ENCODE measurements at places on chromosomes 3 and 15.
A peak's percentile ranks its signal among the peaks of the same experiment; 100 is the strongest.

DNA sequence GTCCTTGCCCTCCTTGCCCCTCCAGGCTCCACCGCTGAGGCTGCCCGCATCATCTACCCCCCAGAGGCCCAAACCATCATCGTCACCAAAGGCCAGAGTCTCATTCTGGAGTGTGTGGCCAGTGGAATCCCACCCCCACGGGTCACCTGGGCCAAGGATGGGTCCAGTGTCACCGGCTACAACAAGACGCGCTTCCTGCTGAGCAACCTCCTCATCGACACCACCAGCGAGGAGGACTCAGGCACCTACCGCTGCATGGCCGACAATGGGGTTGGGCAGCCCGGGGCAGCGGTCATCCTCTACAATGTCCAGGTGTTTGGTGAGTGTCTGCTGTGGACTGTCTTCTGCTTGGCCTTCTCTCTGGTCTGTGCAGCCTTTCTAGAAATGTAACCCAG is 61.0 kb downstream of the BOC start:
- no peak for DNase-seq

DNA sequence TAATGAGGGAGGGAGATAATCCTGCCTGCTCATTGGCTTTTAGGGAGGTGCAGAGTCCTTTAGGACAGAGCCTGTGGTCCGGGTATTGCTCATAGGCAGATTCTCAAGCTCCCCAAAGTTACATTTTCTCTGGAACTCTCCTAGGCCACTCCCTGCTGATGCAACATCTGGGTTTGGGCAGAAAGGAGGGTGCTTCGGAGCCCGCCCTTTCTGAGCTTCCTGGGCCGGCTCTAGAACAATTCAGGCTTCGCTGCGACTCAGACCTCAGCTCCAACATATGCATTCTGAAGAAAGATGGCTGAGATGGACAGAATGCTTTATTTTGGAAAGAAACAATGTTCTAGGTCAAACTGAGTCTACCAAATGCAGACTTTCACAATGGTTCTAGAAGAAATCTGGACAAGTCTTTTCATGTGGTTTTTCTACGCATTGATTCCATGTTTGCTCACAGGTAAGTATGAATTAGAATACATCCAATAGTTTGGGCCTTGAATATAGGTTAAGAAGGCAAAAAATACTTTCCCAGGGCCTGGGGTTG is at the start of gene IL20RB:
IL20RB (plus strand) TSS at position 233 of the 538 bp plus-strand sequence; CDS start at position 364, 131 bp downstream.
- no peak for DNase-seq

DNA sequence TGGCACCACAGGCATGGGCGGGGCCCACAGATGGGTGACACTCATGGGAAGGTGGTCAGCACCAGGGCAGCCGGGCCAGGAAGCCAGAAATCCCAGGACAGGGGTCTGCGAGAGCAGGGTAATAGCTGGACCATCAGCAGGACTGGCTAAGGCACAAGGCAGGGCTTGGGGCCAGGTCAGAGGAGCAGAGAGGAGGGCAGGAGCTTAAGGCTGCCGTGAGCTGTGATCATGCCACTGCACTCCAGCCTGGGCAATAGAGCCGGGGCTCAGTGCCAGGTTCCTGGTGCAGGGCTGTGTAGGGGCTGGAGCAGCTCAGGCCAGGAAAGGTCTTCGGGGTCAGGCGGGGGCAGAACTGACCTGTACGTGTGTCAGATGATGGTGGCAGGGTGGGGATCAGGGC is 64.2 kb upstream of the LINGO1 start:
- no peak for DNase-seq

DNA sequence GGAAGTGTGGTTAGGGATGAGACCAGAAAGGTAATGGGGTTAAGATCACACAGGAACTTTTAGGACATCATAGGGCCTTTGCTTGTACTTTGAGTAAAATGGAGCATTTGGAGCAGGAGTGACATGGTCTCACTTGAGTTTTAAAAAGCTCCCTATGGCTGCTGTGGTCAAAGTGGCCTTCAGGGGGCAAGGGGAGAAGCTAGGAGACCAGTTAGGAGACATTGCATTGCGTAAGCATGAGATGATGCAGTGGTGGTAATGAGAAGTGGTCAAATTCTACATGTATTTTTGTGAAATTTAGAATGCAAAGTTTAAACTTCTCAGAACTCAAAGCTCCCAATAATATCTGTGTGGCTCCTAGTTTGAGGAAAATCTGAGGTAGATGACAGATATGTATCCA is 27.9 kb downstream of the MED12L start:
- DNase-seq: no peak

- no peak for DNase-seq
These were observed 44.3 kb downstream of the ADGRG7 start for GRCh38 chr3:100653604-100654294.

- no peak for DNase-seq
These were observed 225.6 kb downstream of the PDZRN3 start for GRCh38 chr3:73399106-73399505.

- DNase-seq: no peak
These were observed 109.2 kb upstream of the STT3B start for GRCh38 chr3:31423482-31423881.

- DNase-seq: no peak
These were observed 9.0 kb downstream of the PODXL2 start for GRCh38 chr3:127637971-127638370.

DNA sequence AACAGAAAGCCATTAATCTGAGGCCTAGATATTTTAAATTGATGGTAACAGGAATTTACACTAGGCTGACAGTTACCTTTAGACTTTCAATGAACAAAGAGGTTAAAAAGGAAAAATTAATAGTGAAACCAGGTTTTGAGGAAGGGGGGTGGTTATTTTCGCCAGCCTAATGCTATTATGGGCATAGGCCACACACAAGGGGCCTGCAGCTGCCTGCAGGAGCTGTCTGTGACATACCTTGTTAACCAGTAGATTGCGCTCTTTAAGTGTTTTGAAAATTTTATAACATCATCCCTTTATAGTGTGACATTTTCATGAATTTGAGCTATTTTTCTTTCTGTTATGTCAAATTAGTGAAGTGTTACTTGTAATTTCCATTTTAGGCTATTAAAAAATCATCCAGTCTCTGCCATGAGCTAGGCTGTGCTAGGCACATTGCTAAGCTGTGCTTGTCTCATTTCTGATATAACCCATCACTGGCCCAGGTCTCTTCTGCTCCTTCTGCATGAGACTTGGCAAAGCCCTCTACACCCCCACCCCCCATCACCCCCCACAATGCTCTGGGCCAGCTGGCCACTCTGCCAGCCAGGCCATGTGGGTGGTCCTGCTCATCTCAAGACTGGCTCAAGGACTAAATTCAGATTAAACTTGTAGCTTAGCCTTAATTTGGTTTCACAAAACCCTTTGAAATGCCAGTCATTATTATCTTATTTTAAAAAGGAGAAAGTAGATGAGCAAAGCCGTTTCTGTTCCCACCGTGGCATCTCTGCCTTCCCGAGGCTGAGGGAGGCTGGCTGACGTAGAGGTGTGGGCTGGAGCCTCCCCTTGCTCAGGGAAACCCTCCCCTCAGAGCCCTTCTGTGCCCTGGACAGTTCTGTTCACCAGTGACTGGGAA is 48.4 kb upstream of the SEC22A start:
- DNase-seq: no peak

- no peak for DNase-seq
These were observed 6.8 kb downstream of the IL17RD start for GRCh38 chr3:57158325-57158724.

- DNase-seq: no peak
These were observed 245.0 kb upstream of the RASGRP1 start for GRCh38 chr15:38809621-38810020.

- no peak for DNase-seq
These were observed 170.3 kb downstream of the MOBP start for GRCh38 chr3:39637807-39638206.

- DNase-seq: no peak
These were observed 60.0 kb downstream of the MAGEF1 start for GRCh38 chr3:184651904-184652303.

DNA sequence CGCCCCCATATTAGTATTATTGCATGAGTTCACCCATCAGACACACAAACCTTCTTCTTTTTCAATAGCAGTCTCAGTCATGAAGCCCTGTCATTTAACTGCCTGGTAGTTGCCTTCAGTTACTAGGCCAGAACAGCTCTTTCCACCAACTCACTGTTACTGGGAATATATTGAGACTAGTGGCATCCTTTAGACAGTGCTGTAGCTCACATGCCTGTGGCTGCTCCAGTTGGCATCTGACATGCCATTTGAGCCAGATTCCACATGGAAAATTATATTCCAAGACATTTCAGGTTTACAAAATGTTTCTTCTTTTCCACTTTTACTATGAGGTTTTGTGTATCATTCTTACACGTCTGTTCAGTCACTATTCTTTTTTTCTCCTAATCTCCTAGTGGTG is 146.1 kb downstream of the GHSR start:
- DNase-seq: no peak

- no peak for DNase-seq
These were observed 167.2 kb upstream of the KCNMB2 start for GRCh38 chr3:178369006-178369405.

DNA sequence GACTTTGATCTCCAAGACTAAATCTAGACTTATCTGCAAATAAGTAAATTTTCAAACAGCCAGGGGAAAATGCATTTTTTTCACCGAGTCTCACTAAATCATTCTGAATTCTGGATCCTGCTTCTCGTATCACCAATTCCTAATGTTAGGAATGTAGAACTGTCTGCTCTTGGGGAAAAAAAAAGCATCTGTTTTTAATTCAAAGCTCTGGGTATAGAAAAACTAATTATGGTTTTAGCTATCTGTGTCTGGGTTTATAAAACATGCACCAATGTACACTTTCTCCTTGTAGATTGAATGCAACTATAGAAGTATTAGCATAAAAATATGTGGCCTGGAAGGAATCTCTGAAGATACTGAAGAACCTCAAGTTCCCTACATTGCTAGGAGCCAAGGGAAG is 4.8 kb upstream of the CDAN1 start:
- DNase-seq: no peak

GRCh38 chr15:67744331-67745072 is 80.8 kb upstream of the SKOR1 start:
- no peak for DNase-seq

DNA sequence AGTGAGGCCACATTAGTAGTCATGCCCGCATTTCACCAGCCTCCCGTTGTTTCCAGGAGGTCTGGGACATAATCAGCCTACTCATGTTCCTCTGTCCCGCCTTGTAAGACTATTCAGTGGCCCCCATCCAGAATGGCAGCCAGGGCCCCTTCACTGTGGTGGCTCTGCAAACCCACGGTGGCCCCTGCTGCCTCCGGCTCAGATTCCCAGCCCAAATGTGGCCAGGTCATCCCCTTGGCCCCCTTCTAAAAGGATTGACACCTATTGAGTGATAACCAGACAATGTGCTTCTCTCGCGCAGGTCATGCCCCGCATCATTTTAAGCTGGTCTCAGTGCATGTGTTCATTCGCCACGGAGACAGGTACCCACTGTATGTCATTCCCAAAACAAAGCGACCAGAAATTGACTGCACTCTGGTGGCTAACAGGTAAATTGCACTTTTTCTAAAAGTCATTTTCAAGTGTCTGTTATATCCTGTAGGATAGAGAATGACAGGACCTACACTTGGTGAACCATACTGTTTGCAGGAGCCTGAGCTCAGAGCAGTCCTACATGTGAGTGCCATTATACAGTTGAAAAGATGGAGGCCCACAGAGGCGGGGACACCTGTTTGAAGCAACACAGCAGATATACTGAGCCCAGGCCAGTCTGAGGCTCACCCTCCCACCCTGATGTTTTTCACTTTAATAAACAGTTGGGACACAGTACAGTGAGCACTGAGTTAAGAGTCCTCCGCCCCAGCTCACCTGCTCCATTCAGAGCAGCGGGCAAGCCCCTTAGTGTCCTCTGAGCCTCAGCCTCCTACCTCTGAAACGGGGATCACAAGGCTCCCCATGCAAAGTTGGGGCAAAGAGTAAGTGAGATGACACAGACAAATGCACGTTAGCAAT is 47.7 kb downstream of the PXYLP1 start:
- DNase-seq: no peak

GRCh38 chr15:88956906-88957305 is 43.7 kb upstream of the MFGE8 start:
- DNase-seq: no peak

DNA sequence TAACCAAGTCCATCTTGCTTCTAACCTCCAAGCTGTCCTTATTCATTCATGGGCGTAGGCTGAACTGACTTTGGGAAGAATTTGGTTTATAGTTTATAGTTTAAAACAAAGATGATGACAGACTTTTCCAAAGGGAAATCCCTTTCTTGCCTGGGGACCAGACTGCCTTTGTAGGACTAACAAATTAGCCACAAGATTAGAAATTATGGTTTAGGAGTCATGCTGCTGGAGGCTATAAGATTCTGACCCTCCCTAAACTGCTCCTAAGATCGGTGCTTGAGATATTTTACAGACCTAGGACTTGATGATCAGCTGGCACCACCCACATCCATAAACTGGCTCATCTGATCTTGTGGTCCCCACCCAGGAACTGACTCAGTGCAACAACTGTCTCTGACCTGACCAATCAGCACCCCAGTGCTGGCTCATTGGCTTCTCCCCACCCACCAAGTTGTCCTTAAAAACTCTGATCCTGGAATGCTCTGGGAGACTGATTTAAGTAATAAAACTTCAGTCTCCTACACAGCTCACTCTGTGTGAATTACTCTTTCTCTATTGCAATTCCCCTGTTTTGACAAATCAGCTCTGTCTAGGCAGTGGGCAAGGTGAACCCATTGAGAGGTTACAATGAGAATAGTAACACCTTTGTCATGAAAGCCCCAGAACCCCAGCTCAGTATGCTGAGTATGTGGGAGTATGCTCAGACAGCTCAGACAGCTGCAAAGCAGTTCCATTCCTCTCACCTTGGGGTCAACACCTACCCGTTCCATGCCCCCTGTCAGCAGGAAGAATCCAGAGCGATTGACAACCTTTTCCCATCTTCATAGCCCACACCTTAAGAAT is 51.6 kb upstream of the C15orf39 start:
- no peak for DNase-seq

GRCh38 chr3:178421069-178421468 is 115.2 kb upstream of the KCNMB2 start:
- no peak for DNase-seq

DNA sequence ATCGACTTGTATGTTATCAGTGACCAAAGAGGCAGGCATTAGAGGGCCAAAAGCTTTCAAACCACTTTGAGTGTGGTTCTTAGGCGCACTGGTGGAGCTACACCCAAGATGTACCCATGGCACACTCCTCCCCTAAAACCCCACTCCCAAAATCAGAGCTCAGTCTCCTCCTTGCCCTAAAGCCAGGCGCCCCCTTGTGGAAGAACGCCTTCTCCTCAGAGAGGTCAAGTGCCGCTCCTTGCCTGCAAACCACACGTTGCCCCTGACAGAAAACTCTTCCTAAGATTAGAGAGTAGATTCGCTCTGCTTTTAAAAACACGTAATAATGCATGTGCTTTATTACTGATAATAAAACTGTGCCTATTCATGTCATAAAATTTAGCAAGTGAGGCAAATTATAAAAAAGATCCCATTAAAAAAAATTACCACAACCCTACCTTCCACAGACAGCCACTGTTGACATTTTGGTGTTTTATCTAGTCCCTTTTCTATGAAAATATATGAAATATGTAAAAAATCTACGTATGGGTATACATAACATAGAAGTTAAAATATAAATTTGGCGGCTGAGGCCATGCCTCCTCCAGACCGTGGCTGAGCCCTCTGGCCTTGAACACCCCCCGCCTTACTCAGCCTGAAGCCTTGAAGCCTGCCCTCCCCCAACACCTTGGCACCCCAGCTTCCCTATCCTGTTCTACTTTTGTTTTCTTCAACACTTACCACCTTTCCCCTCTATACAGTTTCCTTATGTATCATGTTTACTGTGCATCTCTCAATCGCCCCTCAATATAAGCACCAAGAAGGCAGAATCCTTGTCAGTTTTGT is 33.5 kb downstream of the BCL2L10 start:
- peak; percentile 18 for DNase-seq

- DNase-seq: no peak
These were observed 238.1 kb downstream of the CPNE4 start for GRCh38 chr3:131796558-131797198.

- DNase-seq: no peak
These were observed 543.3 kb downstream of the ZBBX start for GRCh38 chr3:166836836-166837235.
